Stimulated activated CD8-positive, alpha-beta memory T cell treated with anti-CD3 and anti-CD28 coated beads, Interleukin-15, amount 100 ng/mL, for 24 hours (primary cell): ENCODE measurements at places on chromosomes 16 and 17.

DNA sequence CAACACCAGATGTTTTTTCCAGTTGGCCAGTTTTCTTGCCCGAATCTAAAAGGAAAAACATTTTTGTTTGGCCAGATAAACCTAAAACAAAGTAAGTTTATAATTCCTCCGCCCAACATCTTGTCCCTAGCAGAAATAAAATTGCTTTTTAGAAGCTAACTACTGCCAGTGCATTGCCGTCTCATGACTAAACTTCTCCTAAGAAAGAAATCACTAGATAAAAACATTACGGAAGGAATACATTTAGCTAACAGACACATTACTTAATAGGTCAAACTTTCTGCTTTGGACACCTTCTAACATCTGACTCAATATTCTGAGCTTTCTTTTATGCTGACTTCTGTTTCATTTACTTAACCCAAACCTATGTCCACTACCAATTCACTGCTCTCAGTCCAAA lies 36.2 kb downstream of the FBXL20 start:
- DNase-seq = no peak

DNA sequence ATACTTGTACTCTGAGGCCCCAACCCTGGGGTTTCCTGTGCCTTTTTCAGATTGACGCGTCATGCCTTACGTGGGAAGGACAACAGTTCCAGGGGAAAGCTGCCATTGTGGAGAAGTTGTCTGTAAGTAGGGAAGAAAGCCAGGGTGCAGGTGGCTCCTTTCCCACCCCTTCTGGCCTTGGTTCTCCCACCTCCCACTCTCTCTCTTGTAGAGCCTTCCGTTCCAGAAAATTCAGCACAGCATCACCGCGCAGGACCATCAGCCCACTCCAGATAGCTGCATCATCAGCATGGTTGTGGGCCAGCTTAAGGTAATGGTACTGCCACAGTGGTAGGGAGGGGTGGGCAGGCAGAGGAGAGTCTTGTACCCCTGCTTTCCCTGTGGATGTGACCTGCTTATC lies 4.6 kb upstream of the EDC4 start:
- no peak for DNase-seq

GRCh38 chr17:47225911-47226688 lies 17.0 kb downstream of the MYL4 start:
- DNase-seq = no peak

GRCh38 chr17:8476741-8477140 lies 41.1 kb downstream of the NDEL1 start:
- no peak for DNase-seq

DNA sequence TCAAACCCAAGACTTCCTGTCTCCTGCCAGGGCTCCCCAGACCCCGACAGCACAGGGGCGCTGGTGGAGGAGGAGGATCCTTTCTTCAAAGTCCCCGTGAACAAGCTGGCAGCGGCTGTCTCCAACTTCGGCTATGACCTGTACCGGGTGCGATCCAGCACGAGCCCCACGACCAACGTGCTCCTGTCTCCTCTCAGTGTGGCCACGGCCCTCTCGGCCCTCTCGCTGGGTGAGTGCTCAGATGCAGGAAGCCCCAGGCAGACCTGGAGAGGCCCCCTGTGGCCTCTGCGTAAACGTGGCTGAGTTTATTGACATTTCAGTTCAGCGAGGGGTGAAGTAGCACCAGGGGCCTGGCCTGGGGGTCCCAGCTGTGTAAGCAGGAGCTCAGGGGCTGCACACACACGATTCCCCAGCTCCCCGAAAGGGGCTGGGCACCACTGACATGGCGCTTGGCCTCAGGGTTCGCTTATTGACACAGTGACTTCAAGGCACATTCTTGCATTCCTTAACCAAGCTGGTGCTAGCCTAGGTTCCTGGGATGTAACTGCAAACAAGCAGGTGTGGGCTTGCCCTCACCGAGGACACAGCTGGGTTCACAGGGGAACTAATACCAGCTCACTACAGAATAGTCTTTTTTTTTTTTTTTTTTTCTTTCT lies 8.1 kb downstream of the SERPINF1 start:
- no peak for DNase-seq

DNA sequence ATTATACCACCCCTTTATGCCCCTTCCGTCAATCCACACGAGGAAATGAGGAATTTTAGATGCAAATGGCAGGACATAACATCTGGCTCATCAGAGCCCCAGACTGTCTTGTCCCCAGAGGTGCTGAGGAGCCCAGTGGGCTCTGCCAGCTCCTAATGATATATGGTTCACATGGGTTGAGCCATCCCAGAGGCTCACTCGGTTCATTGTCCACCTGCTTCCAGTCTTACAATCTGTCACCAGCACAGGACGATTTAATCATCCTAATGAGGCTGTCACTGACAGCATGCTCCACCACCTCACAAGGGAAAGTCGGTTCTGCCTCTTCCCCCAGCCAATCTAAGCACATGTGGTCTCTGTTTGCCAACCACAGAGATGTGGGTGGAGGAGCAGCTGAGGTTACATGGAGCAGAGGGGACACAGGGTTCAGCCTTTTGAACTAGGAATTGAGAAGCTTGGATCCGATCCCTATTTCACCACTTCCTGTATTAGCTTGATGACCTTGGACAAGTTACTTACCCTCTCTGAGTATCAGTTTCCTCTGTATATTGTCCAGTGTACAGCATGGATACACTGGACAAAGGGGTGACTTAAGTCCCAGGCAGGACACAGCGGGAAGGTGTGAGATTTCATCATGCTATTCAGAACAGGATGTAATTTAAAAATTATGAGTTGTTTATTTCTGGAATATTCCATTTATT lies 27.0 kb upstream of the DHX8 start:
- no peak for DNase-seq

DNA sequence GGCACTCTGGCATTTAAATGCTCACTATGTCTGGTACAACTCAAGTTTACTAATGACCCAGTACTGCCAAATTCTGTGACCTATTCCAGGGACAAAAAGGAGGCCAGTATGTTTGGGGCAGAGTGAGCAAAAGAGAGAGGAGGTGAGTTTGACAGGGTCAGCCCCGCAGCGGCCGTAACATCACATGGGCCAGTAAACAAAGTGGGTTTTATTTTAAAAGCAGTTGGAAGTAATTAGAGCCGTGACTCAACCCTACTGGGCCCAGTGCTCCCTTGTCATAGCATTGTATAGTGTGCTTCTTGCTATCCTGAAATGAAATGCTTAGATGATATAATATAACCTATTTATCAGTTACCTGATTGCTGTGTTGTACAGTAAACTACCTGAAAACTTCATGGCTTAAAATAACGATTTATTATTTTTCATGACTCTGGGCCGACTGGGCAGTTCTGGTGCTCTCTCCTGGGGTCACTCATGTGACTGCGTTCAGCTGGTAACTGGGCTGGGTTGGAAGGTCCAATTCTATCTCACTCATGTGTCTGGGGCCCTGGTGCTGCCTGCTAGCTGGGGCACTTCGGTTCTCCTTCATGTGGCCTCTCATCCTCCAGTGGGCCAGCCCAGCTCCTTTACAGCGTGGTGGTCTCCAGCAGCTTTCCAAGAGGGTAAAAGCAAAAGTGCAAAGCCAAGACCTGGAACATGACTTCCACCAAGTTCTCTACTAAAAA lies 27.4 kb downstream of the IQCK start:
- DNase-seq = no peak

GRCh38 chr16:55372792-55373488 lies 48.9 kb downstream of the IRX6 start:
- DNase-seq = no peak

GRCh38 chr16:23943604-23944003 lies 107.8 kb downstream of the PRKCB start:
- no peak for DNase-seq

GRCh38 chr16:30472328-30472942 lies at the start of gene ITGAL:
Gene ITGAL, plus strand, starts transcription at chr16:30472742. Its CDS starts 96 bp downstream, at chr16:30472838.
- DNase-seq = peak; percentile 44

DNA sequence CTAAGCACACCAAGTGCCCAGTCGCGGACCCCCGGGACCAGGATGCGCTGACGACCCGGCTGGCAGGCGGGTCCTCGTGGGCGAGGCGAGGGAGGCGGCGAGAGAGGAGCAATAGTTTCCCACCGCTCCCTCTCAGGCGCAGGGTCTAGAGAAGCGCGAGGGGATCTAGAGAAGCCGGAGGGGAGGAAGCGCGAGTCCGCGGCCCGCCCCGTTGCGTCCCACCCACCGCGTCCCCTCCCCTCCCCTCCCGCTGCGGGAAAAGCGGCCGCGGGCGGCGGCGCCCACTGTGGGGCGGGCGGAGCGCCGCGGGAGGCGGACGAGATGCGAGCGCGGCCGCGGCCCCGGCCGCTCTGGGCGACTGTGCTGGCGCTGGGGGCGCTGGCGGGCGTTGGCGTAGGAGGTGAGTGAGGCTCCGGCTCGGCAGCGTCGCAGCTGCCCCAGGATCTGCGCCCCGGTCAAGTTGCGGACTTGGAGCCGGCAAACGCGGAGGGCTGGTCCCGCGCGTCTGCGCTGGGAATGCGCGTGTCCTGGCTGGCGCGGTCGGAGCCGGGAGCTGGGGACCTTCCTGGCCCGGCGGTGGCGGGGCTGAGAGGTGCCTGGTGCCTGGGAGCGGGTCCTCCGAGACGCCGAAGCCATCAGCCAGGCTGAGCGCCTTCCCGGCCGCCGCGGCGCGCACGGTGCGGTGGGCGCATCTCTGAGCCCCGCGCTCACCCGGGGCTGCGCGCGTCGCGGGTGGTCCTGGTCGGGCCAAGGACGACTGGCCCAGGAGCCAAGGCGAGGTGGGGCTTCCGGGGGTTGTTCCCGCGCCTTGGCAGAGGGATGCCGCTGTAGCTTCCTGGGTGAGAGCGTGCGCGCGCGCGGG lies at the start of gene ITGB3:
ITGB3 (plus strand) TSS at position 287 of the 862 bp plus-strand sequence; CDS start at position 322, 35 bp downstream.
- DNase-seq = peak; percentile 26
